ENCODE measurements at places on chromosomes 1 and 21.

DNA sequence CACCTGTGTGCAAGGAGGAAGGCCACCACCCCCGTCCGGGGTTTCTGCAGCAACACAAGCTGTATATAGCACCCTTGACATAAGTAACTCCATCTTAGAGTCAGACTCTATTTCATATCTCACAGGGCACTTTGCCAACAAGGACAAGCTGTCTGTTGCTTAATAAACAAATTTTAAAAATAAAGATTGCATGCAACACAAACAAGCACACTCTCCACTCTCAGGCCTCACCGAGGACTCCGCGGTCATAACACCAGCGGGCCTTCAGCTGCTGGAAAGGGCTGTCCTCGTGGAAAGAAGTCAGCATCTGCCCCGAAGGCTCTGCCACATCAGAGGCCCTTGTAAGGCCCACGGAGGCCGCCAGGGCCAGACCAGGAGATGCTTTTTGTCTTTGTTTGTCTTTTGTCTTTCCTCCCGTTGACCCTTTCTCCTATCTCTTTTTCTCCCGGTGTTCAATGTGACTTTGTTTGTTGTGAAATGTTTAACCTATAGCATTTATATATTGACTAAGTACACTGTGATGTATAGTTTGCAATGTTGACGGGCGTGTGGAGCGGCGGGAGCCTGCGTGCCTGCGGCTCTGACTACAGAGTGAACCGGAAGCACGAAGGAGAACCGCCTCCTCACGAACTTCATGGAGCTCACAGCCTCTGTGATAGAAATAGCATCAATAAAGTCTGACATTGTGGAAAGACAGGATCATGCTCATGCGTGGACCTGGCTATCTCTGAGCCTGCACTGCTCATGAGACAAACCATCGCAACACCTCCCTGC lies 24.1 kb downstream of the MEGF6 start:
- no peak for DNase-seq

DNA sequence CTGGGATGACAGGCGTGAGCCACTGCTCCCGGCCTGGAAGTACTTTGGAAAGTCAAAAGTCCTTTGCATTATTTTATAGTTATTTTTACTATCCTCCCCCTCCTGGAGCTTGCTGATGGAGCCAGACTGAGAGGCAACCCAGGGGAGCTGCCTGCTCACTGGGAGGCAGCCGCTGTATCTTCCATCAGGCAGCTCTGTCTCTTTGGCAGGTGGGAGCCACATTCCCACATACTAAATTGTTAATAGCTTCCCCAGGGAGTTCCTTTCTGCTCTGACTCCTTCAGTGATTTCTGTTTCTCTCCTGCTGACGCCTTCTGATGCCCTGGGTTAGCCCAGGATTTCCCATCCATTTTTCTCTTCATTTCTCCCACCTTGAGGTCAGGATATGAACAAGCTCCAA lies 4.9 kb upstream of the OPRD1 start:
- DNase-seq, result no peak

GRCh38 chr1:36561361-36561724 lies 78.6 kb upstream of the CSF3R start:
- no peak for DNase-seq

- DNase-seq, result no peak
Observed at GRCh38 chr1:170010443-170010842, 64.1 kb downstream of the KIFAP3 start.

- no peak for DNase-seq
Observed at GRCh38 chr1:63904826-63905225, 131.0 kb downstream of the ROR1 start.
